ENCODE measurements at places on chromosomes 12 and 14.

GRCh38 chr12:92624236-92624635 lies 78.6 kb upstream of the PLEKHG7 start:
- DNase-seq: no peak

DNA sequence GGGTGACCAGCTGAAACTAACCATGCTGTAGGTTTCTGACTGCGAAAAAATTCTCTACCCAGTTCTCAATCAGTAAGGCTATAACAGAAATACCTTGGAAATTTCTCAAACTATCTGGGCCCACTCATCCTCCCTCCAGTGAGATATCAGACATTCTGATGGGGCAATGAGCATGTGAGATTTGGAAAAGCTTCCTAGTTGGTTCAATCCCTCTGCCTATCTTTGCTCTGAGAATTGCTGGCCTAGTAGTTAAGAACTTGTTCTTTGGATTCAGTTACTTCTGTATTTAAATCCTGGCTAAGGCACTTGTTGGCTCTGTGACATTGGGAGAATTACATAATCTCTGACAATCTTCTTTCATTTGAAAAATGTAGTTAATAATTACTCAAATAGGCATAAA lies 119.4 kb downstream of the SLC15A5 start:
- DNase-seq: no peak

- DNase-seq: no peak
Observed at GRCh38 chr12:25767606-25768005, 190.9 kb upstream of the RASSF8 start.

DNA sequence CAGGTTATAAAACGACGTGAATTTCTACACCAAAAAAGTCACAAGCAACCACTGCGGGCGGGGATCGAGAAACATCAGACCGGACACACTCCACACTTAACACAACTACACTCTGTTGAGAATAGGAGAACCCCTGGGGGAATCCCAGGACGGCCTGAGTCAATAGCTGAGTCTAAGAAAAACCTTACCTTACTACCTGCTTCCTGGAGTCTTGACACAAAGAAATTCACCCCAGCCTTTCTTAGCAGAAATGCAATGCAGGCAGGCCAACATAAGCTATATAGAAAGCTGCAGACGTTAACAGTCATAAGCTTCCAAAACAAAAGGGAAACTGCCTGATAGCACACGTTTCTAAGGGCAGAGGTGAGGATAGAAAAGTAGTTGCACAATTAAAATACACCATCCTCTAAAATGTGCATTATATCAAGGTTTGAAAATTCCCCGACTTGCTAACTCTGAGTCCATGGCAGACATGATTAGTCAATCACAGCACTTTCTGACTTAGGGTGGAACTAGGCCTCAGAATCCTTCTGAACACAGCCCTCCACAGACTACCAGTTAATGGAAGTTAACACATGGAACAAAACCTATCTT lies 68.0 kb downstream of the CCDC88C start:
- DNase-seq: no peak

DNA sequence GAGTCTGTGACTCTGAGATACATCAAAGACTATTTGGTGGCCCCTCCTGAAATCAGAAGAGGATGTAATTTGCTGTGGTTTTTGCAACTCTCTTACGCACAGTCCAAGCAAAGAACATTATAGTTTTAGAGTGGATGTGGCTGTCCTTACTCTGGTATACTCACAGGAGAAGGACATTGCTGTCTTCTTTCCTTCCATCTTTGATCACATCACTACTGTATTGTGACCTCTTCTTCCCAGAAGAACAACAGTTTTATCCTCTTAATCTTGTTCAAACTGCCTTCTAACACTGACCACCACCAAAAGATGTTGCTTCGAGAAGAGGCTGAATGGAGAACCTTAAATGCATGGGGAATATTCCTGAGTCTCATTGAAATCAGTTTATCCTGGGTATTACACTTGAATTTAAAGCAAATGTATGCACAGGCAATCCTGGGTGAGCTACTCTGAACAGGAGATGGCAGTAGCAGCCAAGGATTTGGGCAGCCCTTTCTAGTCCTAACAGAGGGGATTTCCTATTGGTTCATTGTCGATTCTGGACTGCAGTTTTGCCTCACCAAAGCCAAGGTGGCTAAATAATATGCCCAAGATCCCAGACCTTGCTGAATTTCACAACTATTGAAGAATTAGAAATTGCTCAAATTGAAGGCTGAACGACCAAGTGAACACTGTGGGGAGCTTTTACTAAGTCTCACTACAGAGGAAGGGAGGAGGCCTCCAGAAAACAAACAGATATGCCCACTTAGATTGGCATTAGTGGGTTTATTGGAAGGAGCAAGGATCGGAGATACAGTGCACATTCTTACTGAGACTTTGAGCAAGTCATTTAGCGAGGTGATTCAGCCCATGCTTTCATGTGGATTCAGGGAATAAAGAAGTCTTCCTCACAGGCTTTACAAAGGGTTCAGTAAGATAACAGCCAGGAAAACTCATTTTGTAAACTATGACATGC lies 282.8 kb downstream of the PAWR start:
- DNase-seq: no peak

Data from suprapubic skin (tissue), 4 donors.